ENCODE measurements at places on chromosomes 7 and 10.

- DNase-seq, result no peak
These were observed 26.2 kb upstream of the CDCA7L start for GRCh38 chr7:21971780-21972396.

DNA sequence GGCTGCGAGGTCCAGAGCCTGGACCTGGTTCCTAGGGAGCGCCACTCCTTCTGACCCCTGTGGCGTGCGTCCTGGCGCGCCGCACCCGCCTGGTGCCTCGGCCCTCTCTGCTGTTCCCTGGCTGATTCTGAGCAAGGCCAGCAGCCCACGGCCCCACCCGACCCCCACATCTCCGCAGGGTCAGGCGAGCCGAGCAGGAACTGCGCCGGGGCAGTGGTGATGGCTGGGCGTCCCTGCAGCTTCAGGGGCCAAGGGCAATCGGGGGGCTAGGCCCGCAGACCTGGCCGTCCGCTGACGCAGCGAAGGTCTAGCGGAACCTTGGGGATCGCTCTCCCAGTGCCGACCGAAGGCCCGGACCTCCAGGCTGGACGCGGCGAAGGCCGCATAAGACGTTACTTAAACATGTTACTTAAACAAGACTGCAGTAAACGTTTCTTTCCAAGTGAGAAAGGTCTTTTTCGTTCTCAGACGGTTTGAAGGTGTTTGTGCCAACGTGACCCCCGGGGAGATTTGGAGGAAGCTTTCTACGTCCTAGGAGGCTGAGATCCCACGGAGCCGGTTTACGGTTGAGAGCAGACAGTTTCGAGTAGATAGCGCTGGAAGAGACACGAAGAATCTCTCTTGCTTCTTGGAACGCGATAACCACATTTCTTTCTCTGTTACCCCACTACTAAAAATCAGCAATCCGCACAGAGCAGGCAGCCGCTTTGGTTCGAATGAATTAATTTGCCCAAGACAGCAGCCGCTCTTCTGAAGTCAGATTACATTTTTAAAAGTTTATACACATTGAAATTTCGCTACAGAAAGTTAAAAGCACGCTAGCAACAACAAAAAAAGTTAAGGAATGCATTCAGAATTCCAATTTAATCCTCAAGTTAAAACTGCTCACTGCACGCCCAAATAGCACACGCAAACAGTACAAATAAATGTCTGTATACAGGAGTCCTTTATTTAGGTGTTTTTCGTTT, 4.9 kb upstream of the NKX2-3 start:
- DNase-seq, result no peak

DNA sequence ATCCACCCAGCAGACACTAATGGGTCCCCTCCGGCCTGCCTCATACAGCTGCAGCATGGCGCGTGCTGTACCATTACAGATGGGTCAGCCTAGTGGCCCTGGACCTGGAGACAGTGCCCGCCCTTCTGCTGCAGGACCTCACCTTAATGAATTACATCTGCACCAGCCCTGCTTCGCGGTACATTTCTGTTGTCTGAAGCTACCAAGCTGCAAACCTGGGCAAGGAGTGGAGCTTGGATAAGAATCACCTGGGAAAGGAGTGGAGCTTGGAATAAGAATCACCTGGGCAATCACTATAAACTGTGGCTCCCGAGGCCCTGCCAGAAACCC, 33.0 kb upstream of the EN2 start:
- DNase-seq, result no peak

DNA sequence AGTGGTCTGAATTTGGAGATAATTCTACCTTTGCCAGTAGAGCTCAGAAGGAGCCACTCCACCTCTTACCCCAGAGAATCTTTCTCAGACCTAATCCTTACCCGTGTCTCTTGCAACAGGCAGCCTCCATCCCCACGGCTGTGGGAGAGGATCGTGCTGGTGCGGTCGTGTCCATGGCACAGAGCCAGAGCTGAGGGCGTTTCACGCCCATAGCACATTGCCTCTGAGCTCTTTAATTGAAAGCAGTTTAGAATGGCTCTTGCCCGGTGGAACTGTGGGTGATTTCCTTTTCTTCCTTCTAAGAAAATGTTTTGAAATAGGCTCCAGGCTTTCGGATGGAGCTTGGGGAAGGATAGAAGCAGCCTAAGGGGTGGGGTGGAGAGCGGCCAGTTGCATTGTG, 41.5 kb downstream of the PRF1 start:
- DNase-seq, result no peak

GRCh38 chr7:144854839-144855424, 19.1 kb upstream of the TPK1 start:
- DNase-seq, result no peak

DNA sequence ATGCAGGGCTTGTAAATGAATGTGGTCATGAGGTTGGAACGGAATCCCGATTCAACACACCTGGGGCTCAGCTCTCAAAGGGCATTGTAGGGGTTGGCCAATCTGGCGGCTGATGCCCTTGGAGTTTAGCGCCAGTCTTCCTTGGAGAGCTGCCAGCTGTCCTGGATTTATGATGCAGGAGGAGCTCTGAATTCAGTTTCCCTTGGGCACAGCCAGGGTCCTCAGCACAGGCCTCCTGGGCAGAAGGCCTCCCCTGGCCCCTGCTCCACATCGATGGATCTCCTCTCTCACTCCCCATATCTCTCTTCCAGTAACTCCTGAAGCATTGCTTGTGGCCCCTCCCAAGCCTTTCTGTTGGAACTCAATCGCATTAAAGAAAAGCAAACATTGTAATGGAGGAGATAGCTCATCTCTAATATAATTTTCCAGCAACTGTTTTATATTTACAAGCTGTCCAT, 985 bp upstream of the CYTH3 start:
- DNase-seq, result no peak

DNA sequence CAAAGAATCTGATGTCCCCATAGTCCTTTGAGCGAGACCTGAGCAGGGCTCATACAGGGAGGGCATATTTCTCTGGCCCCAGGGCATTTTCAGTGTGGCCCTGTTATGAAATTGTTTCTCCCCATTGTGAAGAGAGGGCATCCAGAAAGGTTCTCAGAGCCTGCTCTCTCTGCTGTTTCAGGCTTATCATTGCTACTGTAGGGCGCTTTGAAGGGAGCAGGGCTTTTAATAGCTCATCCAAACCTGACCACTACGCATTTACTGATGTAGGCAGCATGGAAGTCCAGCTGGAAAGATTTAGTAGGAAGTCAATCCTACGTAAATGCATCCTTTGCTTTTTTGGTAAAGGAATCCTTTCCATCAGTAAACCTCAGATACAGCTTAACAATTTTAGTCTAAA, 68.1 kb downstream of the PRPF18 start:
- no peak for DNase-seq

Data from activated CD4-positive, alpha-beta T cell treated with anti-CD3 and anti-CD28 coated beads, Interleukin-2, amount 50 U/mL, for 4 hours (primary cell).